Right lobe of liver (tissue), 6 donors: ENCODE measurements at places on chromosomes 11 and 22. TPM values are rescaled to one million over a fixed set of nuclear protein-coding genes. Genes with fewer than 3 reads are reported as not detected.

GRCh38 chr11:64267207-64267945, 16.0 kb downstream of the PLCB3 start:
- DNase-seq: peak; percentile 45
- no peak overlapping the region for H3K4me3 ChIP-seq
- H3K27me3 ChIP-seq: no peaks in the 10 kb centered on the region
- H3K36me3 ChIP-seq: no peaks in the 10 kb centered on the region
- H3K27ac ChIP-seq: peak overlapping the region; percentile 91
- peaks cover 20% of the 10 kb centered on the region for H3K4me1 ChIP-seq

- H3K27me3 ChIP-seq: no peaks in the 10 kb centered on the region
- DNase-seq: no peak
- no peaks in the 10 kb centered on the region for H3K4me1 ChIP-seq
- H3K27ac ChIP-seq: no peak overlapping the region
- H3K4me3 ChIP-seq: no peak overlapping the region
Observed at GRCh38 chr11:122797651-122798050, 40.6 kb upstream of the CRTAM start.

DNA sequence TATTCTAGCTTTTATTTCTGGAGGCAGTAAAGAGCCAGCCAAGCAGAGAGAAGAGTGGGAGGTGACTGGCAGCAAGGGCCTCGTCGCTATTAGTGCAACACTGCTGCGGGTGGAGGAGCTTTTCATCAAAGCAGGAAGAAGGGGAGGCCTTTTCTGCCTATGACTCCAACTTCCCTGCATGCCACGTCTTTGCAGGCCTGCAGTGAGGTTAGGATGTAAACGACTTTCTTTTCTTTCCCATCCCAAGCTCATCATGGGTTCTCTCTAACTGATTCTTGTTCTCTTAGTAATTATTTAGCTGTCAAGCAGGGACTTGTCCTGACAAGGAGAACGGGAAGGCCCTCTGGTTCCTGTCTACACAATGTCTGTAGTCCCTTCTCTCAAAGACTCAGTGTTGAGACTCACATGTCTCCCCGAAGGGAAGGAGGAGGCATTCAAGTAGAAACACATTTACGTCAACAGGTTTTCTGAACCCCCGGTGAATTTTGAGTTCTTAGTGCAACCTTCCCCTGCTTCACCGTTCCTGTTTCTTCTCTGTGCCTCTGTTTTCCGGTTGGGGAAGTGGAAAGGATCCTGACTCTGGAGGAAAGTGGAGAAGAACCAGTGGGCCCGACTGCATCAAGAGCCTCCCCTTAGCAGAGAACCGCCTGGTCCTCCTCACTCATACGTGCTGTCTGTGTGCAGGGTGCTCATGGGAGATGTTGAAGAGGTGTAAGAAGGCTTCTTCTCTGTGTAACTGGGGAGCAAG, 56.9 kb downstream of the PACS1 start:
- no peaks in the 10 kb centered on the region for H3K36me3 ChIP-seq
- H3K27me3 ChIP-seq: no peaks in the 10 kb centered on the region
- no peaks in the 10 kb centered on the region for H3K4me1 ChIP-seq
- no peak overlapping the region for H3K4me3 ChIP-seq
- H3K27ac ChIP-seq: peak overlapping the region; percentile 36
- DNase-seq: no peak

- no peak overlapping the region for H3K27ac ChIP-seq
- peak; percentile 75 for DNase-seq
- H3K36me3 ChIP-seq: no peaks in the 10 kb centered on the region
- H3K4me3 ChIP-seq: no peak overlapping the region
Observed at GRCh38 chr11:12043959-12044791, 35.7 kb upstream of the DKK3 start.

GRCh38 chr11:110728883-110729282, 16.6 kb upstream of the ARHGAP20 start:
- no peak overlapping the region for H3K27ac ChIP-seq
- no peak overlapping the region for H3K4me3 ChIP-seq
- no peaks in the 10 kb centered on the region for H3K4me1 ChIP-seq
- no peaks in the 10 kb centered on the region for H3K36me3 ChIP-seq
- DNase-seq: no peak

DNA sequence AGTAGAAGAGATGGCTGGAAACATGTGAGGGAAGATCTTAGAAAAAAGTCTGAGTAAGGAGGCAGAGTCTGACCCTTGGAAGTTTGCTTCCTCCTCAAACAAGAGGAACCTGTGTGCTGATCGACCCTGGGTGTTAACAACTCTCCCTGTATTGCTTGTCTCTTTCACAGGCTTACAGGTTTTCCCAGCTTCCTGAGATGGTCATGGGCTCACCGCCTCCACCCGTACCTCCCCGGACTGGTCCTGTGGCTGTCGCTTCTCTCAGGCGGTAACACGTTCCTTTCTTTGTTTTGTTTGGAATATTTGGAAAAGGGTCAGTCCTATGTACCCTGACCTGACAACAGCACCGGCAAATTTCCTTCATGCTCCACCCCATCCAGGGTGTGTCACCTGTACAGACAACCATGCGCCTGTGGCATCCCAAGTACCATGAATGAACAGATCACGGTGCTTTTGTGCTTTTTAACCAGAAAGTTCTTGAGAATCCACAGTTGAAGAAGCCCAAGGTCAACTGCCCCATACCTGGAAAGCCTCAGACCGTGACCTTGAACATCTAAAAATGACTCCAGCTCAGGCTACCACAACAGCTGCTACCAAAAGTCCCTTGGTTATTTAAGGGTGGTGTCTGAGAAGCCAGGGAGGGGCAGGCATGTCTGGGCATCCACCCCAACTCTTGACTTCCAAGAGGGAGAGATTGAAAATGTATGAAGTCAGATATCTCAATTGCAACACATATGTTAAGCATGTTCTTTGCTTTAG, 44.6 kb downstream of the C11orf91 start:
- no peak overlapping the region for H3K27ac ChIP-seq
- no peaks in the 10 kb centered on the region for H3K27me3 ChIP-seq
- DNase-seq: no peak

- H3K27ac ChIP-seq: no peak overlapping the region
- H3K27me3 ChIP-seq: no peaks in the 10 kb centered on the region
- H3K4me1 ChIP-seq: no peaks in the 10 kb centered on the region
- no peak for DNase-seq
Observed at GRCh38 chr11:107392611-107393010, 65.0 kb downstream of the CWF19L2 start.

DNA sequence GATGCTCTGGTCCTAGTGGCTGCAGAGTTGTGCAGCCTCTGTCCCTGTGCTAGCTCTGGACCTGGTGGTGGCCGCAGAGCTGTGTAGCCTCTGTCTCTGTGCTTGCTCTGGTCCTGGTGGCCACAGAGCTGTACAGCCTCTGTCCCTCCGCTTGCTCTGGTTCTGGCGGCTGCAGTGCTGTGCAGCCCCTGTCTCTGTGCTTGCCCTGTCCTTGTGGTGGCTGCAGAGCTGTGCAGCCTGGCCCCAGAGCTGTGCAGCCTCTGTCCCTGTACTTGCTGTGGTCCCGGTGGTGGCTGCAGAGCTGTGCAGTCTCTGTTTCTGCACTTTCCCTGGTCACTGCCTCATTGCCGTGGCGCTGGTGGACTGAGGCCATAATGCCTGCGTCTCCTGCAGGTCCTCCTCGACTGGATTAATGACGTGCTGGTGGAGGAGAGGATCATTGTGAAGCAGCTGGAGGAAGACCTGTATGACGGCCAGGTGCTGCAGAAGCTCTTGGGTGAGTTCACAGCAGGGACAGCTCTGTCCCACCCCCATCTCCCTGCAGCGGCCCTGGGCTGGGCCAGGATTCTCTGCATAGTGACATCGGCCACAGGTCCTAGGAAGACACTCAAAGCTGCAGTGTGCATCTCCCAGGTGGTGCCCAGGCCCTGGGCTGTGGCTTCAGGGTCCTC, 61.9 kb upstream of the PARVG start:
- DNase-seq: no peak
- H3K36me3 ChIP-seq: no peaks in the 10 kb centered on the region
- no peak overlapping the region for H3K4me3 ChIP-seq
- no peaks in the 10 kb centered on the region for H3K27me3 ChIP-seq
- H3K4me1 ChIP-seq: no peaks in the 10 kb centered on the region
- no peak overlapping the region for H3K27ac ChIP-seq

GRCh38 chr11:104979839-104980238, 11.5 kb upstream of the CASP4 start:
- no peaks in the 10 kb centered on the region for H3K27me3 ChIP-seq
- H3K4me3 ChIP-seq: no peak overlapping the region
- H3K36me3 ChIP-seq: no peaks in the 10 kb centered on the region
- H3K27ac ChIP-seq: no peak overlapping the region

The RFPL3 gene
- total RNA-seq: not detected

The TMPRSS5 gene
- not detected for total RNA-seq

The TMEM86A gene
- 4.9 TPM for total RNA-seq

The OR51B4 gene
- not detected for total RNA-seq

The PHLDA2 gene
- total RNA-seq: 5.9 TPM

The PNPLA5 gene
- 2.8 TPM for total RNA-seq
